ENCODE measurements at places on chromosomes 7 and 10.

GRCh38 chr10:114500643-114501042 lies 96.3 kb upstream of the AFAP1L2 start:
- DNase-seq: no peak

GRCh38 chr7:148584154-148584827 lies 6.3 kb upstream of the C7orf33 start:
- no peak for DNase-seq

DNA sequence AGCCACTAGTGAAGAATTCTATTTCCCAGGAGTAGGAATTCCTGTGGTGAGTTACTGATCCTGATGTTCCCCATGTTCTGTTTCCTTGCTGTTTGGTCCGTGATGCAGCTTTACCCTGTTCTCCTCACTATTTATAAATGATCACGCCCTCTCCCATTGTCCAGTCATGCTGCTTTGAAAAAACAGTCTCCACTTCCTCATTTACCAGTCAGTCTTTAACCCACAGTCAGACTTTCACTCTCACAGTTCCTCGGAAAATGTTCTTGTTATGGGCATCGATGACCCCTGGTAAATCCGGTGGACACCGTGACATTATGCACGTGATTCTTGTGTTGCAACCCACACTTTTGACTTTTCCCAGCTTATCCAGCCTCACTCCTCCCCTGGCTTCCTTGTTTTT lies 14.4 kb downstream of the SCIN start:
- peak; percentile 87 for DNase-seq

- DNase-seq: no peak
These were observed 601.7 kb downstream of the ANKRD7 start for GRCh38 chr7:118826246-118826645.

GRCh38 chr10:1961989-1962388 lies 224.7 kb upstream of the ADARB2 start:
- no peak for DNase-seq

DNA sequence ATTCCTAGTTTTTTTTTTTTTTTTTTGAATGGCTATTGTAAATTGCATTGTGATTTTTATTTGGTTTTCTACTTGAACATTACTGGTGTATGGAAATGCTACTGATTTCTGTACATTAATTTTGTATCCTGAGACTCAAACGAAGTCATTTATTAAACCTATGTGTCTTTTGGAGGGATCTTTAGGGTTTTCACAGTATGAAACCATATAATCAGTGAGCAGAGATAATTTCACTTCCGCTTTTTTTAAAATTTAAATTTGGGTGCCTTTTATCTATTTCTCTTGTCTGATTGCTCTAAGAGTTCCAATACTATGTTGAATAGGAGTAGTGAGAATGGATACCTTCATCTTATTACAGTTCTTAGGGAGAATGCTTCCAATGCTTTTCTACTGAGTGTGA lies 102.7 kb downstream of the ZWINT start:
- peak; percentile 25 for DNase-seq

DNA sequence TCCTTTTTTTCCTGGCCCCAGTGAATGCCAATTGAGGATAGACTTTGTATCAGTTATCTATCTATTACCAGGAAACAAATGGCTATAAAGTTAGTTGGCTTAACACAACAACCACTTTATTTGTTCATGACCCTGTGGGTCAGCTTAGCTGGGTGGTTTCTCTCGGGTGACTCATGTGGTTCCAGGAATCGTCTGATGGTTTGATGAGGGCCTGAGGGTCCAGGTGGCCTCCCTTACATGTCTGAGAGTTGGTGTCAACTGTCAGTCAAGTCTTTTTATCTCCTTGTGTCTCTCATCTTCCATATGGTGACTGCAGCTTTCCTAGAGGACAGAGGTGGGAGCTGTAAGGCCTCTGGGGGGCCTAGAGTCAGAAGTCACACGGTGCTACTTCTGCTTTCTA lies 15.3 kb upstream of the MAPK8 start:
- peak; percentile 36 for DNase-seq

- DNase-seq: peak; percentile 71
These were observed 844 bp upstream of the KAT6B start for GRCh38 chr10:74825371-74826141.

DNA sequence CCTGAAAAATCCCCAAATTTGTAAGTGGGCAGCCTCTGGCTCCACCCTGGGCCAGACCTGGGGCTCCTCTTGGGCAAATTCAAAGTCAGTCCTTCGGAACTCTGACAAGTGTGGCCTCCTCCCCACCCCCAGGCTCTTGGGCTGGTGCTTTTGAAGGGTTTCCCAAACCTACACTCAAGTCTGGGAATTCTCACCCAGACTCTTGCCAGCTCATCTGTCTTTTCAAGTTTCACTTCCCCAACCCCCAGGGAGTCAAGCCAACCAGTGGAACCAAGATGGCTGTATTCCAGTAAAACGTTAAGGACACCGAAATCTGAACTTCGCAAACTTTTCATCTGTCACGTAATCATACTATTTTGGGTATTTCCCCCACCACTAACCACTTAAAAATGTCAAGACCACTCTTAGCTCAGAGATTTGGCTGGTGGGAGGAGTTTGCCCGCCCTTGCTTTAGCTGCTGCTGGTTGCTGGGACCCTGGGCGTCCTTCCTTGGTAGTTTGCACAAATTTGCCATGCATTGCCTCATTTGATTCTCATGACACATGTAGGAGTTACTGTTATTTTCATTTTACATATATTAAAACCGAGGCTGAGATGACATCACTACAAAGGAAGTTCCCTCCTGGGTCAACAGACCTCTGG lies 1.7 kb upstream of the MYO1G start:
- DNase-seq: no peak

DNA sequence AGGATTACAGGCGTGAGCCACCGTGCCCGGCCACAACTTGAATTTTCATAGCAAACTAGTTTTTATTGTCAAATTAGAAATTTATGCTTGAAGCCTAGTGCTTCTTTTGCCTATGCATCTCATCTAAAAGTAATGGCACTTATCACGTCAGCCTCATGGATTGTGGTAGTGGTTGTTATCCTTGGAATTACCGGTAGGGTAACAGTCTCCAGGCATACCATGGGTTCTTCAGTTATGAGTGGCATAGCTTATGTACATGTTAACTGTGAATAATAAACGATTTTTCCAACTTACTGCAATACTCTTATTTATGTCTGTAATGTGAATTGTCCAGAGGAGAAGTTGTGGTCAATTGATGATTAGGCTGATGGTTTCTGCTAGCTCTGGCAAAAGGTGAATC lies 63.1 kb downstream of the BMPR1A start:
- no peak for DNase-seq

- no peak for DNase-seq
These were observed 141.7 kb upstream of the TMEM72 start for GRCh38 chr10:44769450-44769849.

GRCh38 chr10:44301781-44302355 lies 83.0 kb downstream of the CXCL12 start:
- DNase-seq: no peak

DNA sequence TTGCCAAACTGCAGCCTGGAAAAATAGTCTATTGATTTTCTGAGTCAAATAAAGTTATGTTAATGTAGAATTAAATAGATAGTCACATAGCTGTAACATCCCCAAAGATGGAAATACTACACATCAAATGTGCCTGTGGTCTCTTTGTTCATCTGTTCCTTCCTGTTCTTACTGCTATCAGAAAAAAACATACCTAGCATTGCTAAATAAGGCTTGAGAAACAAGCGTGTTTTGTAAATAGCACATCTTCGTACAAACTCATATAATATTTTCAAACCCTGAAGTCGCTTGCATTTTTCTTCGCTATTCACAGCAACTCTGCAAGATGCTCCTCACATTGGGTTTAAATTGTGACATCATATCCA lies 116.1 kb downstream of the KLF6 start:
- peak; percentile 29 for DNase-seq

DNA sequence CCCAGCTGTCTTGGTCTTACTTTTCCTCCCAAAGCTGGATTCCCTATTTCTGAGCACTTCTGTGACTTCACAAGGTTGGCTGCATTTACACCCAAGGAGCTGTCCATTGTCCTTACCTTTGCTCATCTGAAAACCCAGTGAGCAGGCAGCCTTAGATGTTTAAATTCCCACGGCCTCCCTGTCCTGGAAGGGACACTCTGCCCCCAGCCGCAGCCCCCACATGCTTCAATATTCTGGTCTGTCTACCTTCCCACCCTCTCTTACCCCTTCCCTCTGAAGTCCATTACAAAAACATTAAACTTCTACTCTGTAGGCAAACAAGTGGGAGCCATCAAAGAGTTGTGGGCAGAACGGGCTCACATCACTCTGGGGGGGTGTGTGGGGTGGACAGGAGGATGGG lies 73.8 kb upstream of the EFCAB10 start:
- DNase-seq: no peak

DNA sequence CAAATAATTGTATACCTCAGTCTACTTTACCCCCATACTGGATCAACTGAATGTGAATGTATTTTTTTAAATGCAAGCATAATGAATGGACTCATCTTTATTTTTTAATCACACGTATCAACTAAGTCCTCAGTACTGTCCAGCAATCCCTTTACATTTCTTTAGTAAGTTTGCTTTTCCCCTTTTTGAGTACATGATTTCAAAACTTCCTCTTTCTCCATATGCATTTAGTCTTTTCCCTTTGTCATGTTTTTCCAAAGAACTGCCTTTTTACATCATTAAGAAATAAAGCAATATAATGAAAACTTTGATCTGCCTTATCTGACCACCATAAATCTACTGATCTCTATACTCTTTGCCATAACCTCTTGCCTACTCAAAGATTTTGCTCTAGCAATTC lies 182.5 kb upstream of the AKR1E2 start:
- no peak for DNase-seq

DNA sequence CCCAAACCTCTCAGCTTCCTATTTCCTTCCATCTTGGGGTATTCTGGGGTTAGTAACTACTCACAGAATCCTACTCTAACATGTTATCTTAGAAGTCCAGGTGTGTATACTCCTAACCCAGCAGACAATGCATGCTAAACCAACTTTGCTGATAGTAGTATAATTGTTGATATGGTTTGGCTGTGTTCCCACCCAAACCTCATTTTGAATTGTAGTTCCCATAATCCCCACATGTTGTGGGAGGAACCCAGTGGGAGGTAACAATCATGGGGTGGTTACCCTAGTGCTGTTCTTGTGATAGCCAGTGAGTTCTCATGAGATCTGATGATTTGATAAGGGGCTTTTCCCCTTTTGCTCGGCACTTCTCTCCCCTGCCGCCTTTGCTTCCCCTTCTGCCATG lies 135.1 kb downstream of the CHRM2 start:
- peak; percentile 29 for DNase-seq

DNA sequence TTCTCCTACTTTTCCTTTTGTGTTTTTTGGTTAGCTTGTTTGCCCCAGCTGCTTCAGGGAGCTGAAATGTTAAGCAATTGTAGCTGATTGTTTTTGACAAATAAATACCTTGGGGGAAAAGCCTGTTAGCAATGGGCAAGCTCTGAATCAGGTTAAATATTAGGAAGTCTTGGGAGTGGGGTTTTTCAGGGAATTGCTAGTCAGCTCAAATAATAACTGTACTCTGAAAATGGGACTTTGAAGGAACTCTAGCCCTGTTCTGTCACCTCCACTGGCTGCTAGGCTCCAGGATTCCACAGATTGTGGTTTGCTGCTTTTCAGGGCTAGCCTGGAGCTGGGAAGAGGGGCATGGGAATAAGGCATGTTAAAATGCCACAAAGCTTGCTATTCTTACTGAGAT lies 39.5 kb downstream of the ADK start:
- no peak for DNase-seq

- DNase-seq: no peak
These were observed 45.2 kb downstream of the DNAJB9 start for GRCh38 chr7:108614896-108615295.

DNA sequence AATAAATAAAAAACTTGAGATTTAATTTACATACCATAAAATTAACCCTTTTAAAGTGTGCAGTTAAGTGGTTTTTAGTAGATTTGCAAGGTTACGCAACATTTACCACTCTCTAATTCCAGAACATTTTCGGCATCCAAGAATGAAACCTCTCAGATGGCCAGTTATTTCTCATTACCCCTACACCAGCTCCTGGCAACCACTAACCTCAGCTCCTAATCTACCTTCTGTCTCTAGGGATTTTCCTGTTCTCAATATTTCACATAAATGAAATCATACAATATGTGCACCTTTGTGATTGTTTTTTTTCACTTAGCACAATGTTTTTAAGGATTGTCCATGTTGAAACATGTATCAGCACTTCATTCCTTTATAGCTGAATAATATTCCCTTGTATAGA lies 45.1 kb downstream of the INPP5F start:
- peak; percentile 51 for DNase-seq

GRCh38 chr10:111018021-111018420 lies 58.8 kb upstream of the ADRA2A start:
- no peak for DNase-seq

- no peak for DNase-seq
These were observed 38.3 kb downstream of the CAMK1D start for GRCh38 chr10:12387561-12388210.

DNA sequence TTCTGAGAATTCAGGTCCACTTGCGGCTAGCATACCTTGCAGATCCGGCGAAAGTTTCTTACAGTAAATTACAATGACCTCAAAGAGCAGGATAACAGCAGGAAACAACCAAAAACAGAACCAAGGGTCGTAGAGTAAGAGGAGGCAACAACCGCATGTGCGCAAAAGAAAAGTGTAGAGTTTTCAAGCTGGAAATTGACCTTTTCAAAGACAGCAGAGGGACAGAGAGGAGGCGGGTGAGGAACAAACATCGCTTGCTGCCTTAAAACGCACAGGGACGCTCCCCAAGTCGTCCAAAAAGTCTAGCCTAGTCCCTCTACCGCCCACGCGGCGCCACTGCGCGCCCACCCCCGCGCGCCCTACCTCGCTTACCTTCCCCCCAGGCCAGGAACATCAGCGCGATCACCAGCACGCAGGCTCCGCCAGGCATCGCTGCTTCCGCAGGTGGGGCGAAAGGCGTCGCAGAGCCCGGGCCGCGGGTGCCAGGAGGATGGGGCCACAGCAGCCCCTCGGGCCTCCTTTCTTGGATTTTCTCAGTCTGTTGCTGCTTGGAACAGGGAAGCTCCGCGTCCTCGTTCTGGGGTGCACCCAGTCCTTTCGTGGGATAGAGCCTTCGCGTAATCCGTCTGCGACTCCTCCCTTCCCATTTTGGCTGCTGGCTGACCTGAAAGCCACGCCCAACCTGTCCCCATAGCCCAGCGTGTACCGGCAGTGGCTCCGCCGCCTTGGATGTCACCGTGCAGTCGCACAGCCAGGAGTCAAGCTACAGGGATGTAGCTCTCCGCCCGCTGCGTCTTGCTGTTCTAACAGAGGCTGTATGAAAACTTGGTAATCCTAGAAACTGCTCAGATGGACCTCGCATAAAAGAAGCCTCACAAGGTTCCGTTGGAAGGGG lies at the start of gene VWDE:
VWDE (minus strand) TSS at position 579 of the 895 bp plus-strand sequence; CDS start at position 430, 149 bp downstream.
- DNase-seq: peak; percentile 79

DNA sequence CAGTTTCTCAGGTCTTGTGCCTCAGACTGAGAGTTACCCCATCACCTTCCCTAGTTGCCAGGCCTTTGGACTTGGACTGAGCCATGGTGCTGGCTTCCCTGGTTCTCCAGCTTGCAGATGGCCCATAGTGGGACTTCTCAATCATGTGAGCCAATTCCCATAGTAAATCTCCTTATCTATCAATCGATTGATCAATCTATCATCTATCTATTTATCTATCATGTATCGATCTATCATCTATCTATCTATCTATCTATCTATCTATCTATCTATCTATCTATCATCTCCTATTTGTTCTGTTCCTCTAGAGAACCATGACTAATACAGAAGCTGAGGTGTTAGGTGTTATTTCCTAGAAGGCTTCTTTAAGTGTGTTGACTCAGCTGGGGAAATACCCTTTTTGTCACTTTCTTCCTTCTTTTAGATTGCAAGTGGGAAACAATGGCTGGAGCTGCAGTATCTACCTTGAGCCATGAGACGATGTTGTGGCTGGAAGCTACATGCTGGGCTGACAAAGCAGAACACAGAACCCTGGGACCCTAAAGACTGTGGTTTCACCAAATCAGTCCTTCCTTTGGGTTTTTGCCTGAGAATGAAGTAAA lies 234.7 kb upstream of the GLI3 start:
- no peak for DNase-seq
